ENCODE measurements at places on chromosomes 3 and 15.

- DNase-seq = no peak
Observed at GRCh38 chr3:107263269-107264021, 113.8 kb upstream of the CCDC54 start.

DNA sequence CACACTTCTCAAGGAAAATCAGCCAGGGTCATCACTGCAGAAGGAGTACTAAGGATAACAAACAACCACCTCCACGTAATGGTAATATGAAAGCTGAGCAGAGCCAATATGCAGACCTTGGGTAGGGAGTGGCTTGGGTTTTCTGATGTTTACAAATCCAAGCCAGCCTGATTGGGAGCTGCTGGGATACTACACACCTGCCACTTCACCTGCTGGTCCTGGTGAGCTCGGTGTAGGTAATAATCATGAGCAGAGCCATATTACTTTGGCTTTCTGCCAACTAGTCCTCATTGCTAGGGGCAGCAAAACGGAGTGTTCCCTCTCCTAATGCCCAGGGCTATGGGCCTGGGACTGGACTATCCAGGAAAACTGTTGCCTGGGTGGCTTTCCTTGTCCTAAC is 433.5 kb upstream of the PPP2R3A start:
- DNase-seq = no peak

GRCh38 chr15:55037071-55037470 is 159.7 kb downstream of the RSL24D1 start:
- no peak for DNase-seq

- no peak for DNase-seq
Observed at GRCh38 chr15:52011711-52012144, 7.3 kb upstream of the MAPK6 start.

DNA sequence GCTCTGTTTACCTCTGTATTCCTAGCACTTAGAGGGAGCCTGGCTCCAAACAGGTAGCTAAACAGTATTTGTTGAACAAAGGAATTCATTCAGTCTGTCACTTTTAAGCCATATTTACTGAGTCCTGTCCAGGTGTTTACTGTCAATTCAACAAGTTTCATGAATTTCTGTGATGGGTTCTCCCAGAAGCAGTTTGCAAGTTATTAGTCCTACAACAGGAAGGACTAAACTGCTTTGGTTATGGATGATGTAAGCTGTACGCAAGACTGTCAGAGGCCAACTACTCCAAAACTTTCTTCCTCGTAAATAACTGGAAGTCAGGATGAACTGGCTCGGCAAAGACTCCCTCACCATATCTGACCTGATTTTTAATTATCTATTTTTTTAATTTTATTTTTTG is 25.1 kb downstream of the STIMATE start:
- no peak for DNase-seq

DNA sequence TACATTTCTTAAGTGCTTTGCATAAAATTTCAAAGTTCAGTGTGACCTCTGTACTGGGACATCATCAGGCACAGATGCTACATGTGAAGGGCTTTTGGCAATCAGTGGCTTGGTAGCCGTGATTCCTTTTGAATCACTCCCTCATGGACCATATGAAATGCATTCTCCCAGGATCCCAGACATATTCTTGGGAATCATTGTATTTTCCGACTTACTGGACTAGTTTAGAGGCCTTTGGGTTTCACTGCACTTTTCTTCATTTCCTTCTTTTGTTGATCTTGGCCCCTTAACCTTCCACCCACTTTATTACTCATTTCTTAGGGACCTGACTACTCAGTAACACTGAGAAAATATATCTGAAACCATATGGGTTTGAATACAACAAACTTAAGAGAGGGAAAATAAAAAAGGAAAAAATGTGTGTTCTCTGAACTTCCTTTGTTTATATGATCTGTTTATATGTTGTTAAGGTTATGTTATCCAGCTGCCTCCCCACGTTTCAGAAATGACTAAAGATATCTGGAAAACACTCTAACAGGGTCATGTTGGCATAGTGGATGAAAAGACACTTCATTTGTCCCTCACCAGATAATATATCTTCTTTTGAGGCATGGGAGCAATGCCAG is 35.1 kb downstream of the HMG20A start:
- DNase-seq = no peak

DNA sequence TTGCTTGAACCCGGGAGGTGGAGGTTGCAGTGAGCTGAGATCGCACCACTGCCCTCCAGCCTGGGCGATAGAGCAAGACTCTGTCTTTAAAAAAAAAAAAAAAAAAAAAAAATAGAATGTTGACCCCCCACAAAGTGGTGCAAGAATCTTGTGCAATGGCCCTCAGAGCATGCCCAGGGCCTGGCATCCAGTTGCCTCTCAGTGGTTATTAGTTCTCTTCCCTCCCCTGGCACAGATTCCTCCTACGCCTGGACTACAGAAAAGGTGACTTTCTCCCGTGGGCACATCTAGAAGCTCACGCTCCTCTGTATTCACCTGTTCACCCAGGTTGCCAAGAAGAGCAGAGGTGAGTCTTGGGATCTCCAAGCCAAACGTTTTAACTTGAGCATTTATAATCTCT is 36.7 kb downstream of the ACSBG1 start:
- no peak for DNase-seq

DNA sequence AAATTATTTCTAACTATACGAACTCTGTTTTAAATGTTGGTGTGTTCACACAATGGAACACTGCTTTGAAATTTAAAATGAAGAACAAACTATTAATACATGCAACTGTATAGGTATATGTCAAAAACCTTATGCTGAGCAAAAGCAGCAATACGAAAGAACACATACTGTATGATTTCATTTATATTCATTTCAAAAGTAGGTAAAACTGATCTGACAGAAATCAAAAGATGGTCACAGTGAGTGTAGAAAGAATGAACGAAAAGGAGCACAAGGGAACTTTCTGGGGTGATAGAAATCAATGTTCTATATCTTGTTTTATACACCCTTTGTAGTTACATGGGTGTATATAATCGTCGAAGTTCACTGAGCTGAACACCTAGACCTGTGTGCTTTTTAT is 12.6 kb downstream of the ATP8B4 start:
- no peak for DNase-seq

DNA sequence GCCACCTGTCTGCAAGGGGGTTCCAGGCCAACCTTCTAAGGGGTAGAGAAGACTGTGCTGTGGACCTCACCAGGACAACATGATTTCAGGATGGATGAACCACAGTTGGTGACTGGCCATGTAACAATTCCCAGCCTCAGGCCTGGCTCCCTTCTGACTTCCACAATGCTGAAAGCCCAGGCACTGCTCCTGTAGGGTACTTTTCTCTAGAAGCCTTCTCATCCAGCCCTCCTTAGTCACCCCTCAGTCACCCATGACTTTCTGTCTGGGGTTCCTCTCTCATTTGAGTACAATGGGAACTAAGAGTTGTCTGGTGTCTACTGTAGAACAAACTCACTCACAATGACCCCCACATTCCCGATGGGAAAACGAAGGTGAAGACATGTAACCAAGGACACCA is 8.6 kb downstream of the ALS2CL start:
- no peak for DNase-seq

- no peak for DNase-seq
Observed at GRCh38 chr3:135440746-135441145, 524.8 kb upstream of the PPP2R3A start.

DNA sequence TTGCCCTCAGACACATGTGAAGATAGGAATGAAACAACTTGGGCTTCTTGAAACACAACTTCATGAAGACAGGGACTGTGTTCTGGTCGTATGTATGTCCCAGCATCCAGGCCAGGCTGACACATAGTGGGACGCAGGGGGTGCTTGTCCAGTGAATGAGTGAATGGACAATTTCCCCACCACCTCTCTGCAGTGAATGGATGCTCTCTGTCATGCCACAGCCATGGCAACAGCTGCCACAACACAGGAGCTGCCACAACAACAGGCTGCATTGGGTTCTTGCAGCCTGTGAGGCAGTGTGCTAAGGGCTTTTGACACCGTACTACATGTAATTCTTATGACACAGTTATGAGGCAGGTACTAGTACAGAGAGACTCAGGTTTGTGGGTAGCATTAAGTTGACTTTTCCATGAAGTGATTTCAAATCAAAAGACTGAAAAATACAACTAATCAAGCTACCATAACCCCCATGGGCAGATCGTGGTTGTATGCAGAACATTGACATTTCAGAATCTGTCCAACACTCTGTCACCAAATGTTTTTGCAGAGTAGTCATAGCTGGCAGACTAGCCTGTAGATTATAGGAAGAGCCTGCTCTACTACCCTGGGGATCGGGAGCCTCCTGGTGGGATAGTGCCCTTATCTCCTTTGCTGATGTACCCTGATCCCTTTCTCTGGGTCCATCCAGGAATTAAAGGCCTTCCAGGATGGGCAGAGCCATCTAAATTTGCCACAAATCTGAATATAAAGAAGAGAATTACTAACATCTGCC is 40.8 kb downstream of the CLSTN2 start:
- no peak for DNase-seq

- no peak for DNase-seq
Observed at GRCh38 chr3:148938306-148938705, 53.0 kb upstream of the GYG1 start.

GRCh38 chr3:32733631-32734229 is 48.7 kb downstream of the CNOT10 start:
- no peak for DNase-seq

GRCh38 chr3:85171976-85172375 is 213.2 kb downstream of the CADM2 start:
- no peak for DNase-seq

GRCh38 chr15:70189826-70190695 is 92.3 kb upstream of the TLE3 start:
- DNase-seq = no peak

GRCh38 chr3:179750720-179751328 is 98.0 kb downstream of the USP13 start:
- no peak for DNase-seq

DNA sequence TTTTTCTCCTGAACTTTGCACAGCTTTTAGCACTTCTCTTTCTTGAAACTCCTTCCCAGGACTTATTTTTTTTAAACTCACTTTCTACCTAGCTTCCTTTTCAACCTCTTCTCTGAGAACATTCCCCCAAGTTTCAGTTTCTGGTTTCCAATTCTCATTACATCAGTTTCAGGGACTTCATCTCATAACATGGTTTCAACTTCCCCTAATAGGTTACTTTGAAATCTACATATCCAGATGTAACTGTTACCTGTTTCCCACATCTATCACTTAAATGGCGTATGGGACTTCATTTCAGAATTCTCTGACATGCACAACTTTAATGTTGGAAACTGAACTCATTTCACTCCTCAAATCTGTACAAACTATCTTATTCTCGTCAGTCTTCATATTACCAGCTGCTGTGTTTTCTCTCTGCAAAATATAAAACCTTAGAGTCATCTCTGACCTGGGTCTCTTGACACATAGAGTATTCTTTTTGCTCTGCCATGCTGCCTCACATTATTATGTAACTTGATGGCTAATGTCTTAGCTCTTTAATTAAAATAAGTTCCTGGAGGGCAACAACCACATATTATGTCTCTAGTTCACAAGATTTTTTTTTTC is 58.4 kb downstream of the NME9 start:
- DNase-seq = no peak

DNA sequence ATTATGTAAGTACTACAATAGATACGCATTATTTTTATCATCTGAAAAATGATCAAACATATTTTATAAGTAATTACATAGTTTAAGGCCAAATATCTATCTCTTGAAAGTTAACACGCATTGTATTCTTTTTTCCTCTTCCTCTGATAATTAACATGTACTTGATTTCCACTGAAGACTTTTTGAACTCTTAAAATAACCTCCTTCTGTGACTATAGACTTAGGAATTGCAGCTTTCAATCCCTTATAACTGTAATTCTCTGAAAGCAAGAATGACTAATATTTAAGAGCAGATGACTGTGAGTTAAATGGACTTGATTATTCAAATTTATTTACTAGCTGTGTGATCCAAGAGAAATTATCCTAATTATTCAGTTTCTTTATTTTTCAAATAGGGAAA is 730.6 kb upstream of the NECTIN3 start:
- no peak for DNase-seq

DNA sequence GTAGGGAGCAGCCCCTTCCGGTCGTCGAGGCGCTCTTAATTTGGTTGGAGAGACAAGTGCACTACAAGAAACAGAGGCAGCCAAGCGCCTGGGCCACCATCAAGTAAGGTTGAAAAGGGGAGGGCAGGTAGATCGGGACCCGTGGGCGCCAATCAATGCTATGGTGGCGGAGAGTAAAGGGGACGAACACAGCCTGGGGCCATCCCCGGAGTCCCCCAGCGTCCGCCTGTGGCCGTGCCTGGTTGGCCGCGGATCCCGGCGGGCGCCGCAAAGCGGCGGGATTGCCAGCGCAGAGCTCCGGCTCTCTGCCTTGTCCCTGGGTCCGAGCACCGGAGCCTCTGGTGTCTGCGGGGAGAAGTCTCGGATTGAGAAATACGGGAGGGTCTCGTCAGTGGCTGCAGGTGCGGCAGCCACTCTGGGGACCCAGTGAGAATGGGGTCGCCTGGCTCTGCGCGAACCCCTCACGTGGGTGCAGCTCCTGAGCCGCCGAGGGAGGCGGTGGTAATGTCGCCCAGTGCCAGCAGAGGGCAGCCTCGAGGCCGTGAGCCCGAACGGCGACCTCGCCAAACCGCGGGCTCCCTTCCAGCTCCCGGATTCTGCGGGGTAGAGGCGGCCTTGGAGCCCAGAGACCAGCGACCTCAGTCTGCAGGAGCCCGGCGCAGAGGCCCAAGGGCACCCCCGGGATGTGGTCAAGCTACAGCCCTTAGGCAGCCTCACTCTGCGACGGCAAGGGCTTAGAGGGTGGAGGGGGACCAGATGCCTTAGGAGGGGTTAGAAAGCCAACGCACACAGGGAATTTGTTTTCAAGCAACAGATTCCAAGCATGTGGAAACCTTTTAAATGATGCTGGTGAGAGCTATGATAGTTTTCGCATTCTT is 10.8 kb downstream of the FOXL2 start:
- peak; percentile 41 for DNase-seq

- no peak for DNase-seq
Observed at GRCh38 chr15:69715210-69715609, 262.6 kb downstream of the RPLP1 start.

GRCh38 chr15:45164914-45165313 is 22.9 kb downstream of the SHF start:
- DNase-seq = no peak

- no peak for DNase-seq
Observed at GRCh38 chr3:196996454-196997265, 28.0 kb upstream of the PIGZ start.

DNA sequence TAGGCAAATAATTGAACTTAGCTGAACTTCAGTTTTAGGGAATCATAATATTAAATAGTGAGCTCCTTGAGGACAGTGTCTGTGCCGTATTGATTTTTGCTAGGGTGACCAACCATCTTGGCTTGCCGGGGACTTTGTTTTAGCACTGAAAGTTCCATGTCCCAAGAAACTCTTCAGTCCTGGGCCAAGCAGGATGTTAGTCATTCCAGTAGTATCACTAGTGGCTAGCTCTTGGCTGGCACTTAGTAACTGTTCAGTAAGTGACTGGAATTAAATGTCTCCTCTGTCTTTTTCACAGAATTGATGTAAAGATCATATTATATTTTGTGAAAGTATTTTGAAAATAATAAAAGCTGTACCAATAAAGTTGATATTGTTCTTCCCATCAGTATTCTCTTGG is 42.3 kb downstream of the RSRC1 start:
- no peak for DNase-seq

- no peak for DNase-seq
Observed at GRCh38 chr3:25025236-25025635, 402.8 kb upstream of the RARB start.

- no peak for DNase-seq
Observed at GRCh38 chr3:52442409-52443267, 2.3 kb downstream of the SEMA3G start.

- DNase-seq = no peak
Observed at GRCh38 chr15:65834603-65835282, 34.5 kb upstream of the RAB11A start.

- no peak for DNase-seq
Observed at GRCh38 chr3:72336821-72337479, 511.3 kb downstream of the SHQ1 start.
